Stimulated activated CD8-positive, alpha-beta memory T cell treated with anti-CD3 and anti-CD28 coated beads, Interleukin-4, amount 100 ng/mL, for 48 hours (primary cell): ENCODE measurements at places on chromosomes 11 and 22.

- peak; percentile 58 for DNase-seq
These were observed 1.4 kb upstream of the CELSR1 start for GRCh38 chr22:46538814-46539160.

DNA sequence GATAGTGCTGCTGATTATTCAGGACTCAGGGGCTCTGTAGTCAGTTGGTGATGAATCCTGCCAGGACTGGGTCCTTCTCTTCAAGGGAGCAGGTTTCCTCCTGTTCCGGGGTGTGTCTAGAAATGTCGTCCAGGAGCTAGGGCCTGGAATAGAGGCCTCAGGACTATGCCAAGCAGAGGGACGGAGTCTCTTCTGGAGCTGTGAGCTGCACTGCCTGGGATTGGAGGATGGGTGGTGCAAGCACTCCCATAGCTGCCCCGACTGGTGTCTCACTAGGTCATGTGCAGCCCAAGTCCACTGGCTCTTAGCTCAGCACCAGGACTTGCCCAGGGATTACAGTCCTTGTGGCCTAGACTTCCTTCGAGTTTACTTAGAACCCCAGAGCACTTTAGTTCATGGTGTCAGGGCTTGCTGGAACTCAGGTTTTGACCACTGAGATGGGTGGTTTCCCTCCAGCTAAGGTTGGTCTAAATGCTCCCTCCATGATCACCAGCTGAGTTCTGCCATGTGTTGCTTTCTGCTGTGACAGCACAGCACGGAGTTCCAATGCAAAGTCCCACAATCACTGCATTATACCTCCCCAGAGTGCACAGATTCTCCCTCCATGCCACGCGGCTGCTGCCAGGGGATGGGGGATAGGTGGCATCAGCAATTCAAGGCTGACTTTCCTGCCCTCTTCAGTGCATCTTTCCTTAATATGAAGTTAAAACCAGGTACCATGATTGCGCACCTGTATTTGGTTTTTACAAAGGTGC lies 42.6 kb upstream of the SHANK2 start:
- no peak for DNase-seq

GRCh38 chr11:13608656-13609055 lies 59.8 kb upstream of the FAR1 start:
- no peak for DNase-seq

- DNase-seq, result no peak
These were observed 21.6 kb upstream of the RIC3 start for GRCh38 chr11:8190431-8190830.

- no peak for DNase-seq
These were observed 14.6 kb downstream of the FAM83F start for GRCh38 chr22:40009292-40009774.

- no peak for DNase-seq
These were observed 2.8 kb downstream of the PRG3 start for GRCh38 chr11:57378186-57378585.

- no peak for DNase-seq
These were observed 9.4 kb downstream of the OR8B12 start for GRCh38 chr11:124534051-124534450.

DNA sequence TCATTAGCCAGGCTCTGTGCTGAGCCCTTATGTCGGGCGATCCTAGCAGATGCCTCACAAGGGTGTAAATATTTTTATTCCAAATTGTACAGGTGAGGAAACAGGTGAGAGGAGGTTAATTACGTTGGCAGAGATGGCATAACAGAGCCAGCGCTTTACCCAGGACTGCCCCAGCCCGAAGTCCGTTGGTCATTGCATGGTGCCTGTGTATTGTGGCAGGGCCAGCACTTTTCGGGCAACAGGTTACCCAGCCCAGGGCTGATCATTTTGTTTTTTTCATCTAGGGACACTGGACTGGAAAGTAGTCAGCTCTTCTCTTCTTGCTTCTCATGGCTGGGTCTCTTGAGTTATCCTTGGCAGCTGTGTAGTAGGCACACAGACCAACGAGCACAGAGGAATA lies 202.2 kb upstream of the NAV2 start:
- no peak for DNase-seq

DNA sequence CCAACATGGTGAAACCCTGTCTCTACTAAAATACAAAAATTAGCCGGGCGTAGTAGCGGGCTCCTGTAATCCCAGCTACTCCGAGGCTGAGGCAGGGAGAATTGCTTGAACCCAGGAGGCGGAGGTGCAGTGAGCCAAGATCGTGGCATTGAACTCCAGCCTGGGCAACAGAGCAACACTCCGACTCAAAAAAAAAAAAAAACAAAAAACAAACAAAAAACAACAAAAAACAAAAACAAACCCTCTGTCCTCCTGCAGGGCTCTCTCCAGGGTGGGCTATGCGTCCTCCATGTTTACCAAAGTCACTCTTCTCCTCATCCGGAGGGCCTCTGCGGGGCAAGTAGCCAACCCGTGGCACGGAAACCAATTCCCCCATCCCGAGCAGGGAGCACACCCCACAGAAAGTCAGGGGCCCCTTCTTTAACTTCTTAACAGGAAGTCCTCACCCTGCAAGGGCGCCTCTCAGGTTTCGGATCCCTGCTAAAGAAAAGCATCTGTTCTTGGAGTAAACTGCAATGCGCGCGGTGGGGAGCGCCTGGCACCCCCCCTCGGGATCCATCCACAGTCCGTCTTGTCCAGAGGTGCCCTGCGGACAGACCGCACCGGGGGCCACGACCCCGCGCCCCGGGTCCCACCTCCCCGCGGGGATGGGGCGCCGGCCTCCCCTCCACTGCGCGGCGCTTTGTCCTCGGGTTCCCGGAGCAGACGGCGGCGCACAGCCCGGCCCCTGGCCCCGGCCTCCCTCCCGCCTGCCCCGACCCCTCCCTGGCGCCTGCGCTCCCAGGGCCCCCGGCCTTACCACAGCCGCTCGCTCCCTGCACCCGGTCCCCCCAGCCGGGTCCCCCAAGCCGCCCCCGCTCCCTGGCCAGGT lies 712 bp downstream of the CERK start:
- peak; percentile 65 for DNase-seq

- no peak for DNase-seq
These were observed 87.5 kb upstream of the CLMP start for GRCh38 chr11:123282597-123282996.

DNA sequence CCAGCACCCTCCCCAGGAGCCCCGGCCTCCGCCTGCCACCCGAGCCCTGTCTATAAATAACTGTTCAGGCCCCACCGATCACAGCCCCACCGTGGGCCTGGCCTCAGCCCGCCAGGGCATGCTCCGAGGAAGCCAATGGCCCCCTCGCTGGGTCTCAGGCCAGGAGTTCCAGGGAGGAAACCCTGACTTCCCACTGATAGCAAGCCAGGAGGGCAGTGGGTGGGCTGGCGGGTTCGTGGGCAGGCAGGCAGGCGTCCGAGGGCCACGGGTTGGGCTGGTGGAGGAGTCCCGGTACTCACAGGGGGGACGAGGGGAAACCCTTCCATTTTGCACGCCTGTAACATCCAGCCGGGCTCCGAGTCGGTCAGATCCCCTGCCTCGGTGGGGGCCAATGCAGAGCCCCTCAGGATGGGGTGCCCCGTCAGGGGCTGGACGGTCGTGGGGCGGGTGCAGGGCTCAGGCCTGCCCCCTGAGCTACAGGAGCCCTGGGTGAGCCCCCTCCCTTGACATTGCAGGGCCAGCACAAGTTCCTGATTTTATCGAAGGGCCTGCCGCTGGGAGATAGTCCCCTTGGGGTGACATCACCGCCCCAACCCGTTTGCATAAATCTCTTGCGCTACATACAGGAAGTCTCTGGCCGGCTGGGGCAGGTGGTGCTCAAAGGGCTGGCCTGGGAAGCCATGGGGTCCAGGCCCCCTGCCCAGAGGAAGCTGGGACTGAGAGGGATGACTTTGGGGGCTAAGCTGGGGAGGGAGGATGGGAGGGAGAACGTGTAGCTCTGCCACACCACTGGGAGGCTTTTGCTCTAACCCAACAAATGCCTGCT lies at the start of gene SPI1:
TSS of gene SPI1 (minus strand) at position 538 of the 826 bp plus-strand sequence. CDS start at position 344, 194 bp downstream.
- DNase-seq, result no peak

GRCh38 chr11:132424433-132424832 lies 1054.0 kb downstream of the NTM start:
- no peak for DNase-seq

DNA sequence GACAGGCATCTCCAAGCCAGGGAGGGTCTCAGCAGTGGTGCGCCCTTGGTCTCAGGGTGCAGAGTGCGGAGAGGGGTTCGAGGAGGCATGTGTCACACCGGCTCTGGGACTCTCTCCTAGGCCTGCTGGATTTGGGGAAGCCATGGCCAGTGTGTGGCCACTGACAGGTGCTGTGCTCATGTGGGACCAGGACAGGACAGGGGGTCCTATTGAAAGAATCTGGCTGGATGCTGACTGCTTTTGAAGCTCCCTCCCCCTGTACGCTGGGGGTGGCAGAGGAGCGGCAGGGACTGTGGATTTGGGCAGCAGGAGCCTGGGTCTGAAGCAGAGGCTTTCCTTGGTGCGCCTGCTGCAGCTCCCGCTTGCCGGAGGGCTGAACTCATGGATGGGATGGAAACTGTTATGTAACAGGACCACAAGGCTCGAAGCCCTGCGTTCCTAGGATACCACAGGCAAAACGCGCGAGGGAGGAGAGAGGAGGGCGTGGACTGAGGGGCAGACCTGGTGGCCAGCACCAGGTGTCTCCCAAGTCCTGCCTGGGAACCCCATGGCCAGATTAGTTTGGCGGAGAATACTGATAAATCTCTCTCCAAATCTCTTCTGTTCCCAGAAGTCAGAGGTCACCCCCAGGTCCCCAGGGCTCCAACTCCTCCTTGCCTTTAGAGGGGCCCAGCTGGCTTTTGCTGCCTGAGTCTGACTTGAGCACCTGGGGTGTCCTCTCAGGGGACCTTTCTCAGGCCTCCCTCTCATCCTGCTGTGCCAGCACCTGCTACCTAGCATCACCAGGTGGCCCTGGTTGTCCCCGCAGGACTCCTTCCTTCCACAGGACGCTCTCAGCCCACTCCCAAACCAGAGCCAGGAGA lies 13.8 kb upstream of the TEF start:
- DNase-seq, result no peak

- no peak for DNase-seq
These were observed 96.5 kb upstream of the NCAM1 start for GRCh38 chr11:112864672-112865071.

DNA sequence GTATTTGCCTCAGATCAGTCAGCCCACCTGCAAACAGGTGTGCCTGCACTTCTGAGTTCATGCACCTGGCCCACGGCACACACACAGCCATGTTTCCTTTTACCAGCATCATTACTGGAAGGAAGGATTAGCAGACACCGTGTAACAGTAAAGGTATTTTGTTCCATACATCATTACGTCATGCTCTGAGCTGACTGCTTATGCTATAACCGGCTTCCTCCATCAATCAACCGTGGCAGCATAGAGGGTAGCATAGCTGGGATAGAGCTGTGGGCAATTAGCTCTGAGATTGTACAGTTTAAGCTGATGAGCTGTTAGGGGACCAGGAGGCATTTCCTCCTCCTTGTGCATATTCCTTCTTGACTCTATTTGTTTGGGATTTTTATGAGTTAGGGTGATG lies 102.4 kb downstream of the ME3 start:
- no peak for DNase-seq

- peak; percentile 88 for DNase-seq
These were observed 21.7 kb downstream of the SLC43A1 start for GRCh38 chr11:57493507-57494503.

DNA sequence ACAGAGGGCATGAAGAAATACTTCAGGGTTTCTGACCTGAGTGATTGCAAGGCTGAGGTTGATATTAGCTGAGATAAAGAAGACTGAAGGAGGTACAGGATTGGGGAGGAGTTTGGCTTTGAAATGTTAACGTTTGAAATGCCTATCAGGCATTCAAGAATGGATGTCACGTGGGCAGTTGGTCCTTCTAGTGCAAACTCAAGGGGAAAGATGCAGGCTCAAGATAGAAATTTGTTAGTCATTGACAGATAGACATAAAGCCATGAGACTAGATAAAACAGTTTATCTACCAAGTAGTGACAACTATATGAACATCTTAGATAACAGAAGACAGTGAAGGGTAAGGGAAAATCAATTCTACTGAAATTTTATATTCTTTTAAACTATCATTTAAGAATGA lies 23.1 kb downstream of the TTC17 start:
- DNase-seq, result no peak

GRCh38 chr11:63244862-63245261 lies 1.5 kb upstream of the SLC22A25 start:
- no peak for DNase-seq

DNA sequence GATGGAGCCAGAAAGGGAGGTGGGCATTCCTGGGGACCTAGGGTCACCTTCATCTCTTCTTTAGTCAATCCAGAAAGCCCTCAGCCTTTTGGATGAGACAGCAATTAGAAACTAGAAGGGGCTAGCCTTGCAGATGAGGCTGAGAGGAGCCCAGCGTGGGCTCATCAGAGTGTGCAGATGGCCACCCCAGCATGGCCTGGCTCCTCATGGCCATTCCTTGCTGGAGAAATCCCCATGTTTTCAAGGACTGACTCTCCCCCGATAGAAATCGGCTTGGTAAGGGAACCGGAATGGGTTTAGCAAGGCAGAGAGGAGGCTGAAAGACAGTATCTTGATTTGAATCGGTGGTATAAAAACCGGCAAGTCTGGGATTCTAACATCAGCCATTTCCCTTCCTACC lies 274.6 kb downstream of the BUD13 start:
- no peak for DNase-seq

GRCh38 chr22:39132871-39133524 lies 19.5 kb downstream of the CBX7 start:
- no peak for DNase-seq

DNA sequence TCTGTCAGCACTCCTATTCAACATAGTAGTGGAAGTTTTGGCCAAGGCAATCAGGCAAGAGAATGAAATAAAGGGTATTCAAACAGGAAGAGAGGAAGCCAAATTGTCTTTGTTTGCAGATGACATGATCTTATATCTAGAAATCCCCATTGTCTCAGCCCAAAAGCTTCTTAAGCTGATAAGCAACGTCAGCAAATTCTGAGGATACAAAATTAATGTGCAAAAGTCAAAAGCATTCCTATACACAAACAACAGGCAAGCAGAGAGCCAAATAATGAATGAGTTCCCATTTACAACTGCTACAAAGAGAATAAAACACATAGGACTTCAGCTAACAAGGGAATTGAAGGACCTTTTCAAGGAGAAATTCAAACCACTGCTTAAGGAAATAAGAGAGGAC lies 280.4 kb upstream of the LUZP2 start:
- no peak for DNase-seq

- no peak for DNase-seq
These were observed 138.9 kb upstream of the TEAD1 start for GRCh38 chr11:12535321-12535720.

DNA sequence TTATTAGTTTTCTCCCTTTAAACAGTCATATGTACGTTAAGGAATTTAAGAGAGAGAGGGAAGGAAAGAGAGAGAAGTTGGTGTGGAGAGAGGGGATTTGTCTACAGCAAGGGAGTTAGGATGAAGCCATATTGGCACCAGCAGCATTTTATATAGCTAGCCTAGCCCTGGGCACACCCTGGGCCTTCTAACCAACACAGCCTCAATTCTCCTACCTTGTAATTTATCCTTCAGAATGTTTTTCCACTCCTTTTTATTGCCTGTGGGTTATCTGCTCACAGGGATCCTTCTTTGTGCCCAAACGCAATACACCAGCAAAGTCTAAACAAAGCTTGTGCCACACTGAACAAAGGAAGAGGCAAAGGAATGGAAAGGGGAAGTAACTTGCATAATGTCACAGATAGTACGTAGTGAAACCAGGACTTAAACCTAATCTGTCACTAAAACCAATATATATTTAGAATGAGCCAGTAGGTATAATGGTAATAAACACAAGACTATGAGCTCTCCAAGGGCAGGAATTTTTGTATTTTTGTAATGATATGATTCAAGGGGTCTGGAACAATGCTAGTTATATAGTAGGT lies 613.8 kb upstream of the TENM4 start:
- DNase-seq, result no peak
